ENCODE measurements at places on chromosomes 13 and 19.
A peak's percentile ranks its signal among the peaks of the same experiment; 100 is the strongest.

DNA sequence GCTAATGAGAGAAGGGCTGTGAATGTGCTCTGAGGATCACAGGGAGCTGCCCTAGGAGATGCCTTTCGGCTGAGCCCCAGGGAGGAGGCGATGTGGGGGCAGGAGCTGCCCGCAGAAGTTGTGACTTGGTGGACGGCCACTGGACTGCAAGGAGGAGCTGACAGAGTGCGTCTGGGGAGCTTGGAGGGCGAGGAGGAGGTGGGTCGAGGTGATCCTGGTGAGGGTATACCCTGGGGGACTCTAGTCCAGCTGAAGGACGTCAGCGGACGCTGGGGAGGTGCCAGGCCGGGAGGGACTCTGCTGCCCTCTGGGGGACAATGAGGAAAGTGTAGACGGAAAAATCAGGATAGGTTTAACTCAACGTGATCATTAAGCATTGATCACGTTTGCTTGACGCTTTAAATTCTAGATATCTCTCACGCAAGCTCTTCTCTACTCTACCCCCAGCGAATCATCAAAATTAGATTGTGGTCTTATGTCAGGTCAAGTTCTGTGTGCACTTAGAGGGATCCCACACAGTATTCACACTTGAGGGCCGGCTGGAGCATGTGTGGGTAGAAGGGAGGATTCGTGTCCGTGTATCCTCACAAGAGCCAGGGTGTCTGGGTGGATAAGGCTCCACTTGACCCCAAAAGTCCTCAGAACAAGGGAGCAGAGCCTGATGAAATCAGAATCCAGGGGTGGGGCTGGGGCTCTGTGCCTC is 3.3 kb upstream of the CEACAM7 start:
- no peak for DNase-seq

DNA sequence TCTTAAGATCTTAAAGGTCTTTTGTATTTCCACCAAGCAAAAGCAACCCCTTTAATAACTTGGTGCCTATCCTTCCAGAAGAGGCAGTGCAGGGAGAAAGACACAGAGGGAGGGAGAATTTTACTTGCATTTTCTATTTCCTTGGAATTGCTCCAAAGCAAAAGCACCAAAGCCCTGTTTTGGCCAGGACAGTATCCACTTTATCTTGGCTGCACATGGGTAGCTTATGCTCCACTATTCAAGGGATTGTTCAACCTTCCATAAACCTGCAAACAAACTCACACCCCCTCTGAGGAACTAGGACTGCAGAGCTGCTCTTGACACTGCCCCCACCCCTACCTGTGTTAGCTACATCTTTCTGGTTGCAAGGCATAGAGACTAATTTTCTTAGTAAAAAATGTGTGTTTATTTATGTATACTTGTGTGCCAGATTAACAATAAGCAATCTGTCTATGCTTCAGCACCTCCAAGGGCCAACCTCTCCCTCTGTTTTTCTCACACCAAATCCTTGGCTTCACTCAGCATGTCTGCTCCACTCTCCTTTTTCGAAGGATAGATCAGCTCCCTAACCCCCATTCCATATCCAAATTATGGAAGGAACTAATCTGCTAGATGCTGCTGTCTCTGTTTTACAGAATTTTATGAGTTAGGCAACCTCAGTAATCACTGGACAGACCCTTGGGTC is 68.1 kb upstream of the KLF12 start:
- no peak for DNase-seq

GRCh38 chr19:39471756-39472536 is 8.7 kb upstream of the TIMM50 start:
- DNase-seq, result no peak

- DNase-seq, result no peak
These were observed 3.6 kb downstream of the IFNL1 start for GRCh38 chr19:39299832-39300231.

- DNase-seq, result no peak
These were observed 151.9 kb downstream of the LACC1 start for GRCh38 chr13:44031555-44031954.

DNA sequence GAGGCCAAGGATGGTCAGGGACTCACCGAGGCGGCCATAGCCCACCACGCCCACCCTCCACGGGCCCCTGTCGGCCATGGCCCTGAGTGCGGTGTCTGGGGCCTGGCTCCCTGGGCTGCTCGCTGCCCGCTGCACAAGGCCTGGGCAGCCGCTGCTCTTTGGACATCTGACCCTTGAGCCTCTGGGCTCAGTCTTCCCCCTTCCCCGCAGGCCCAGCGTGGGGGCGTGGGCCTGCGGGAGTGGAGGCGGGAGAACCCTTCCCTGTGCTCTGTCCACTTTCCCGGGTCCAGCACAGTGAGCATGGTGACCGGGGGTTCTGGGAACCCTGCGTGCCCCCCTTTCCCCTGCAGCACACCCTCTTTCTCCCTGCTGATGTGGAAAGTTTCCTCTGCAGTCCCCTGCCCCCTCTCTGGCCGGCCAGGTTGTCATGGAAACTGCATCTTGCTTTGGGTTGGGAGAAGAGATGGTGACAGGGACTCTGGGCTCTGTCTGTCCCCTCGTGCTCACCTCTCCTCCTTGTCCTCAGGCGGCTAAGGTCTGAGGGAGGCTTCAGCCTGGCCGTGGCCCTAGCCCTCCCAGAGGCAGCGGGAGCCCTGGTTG is at the start of gene ASPDH:
Gene ASPDH (minus strand): TSS at position 168 of the 600 bp plus-strand sequence. CDS start 90 bp downstream, at position 78.
- no peak for DNase-seq

GRCh38 chr13:48817166-48817802 is 158.4 kb upstream of the FNDC3A start:
- no peak for DNase-seq

DNA sequence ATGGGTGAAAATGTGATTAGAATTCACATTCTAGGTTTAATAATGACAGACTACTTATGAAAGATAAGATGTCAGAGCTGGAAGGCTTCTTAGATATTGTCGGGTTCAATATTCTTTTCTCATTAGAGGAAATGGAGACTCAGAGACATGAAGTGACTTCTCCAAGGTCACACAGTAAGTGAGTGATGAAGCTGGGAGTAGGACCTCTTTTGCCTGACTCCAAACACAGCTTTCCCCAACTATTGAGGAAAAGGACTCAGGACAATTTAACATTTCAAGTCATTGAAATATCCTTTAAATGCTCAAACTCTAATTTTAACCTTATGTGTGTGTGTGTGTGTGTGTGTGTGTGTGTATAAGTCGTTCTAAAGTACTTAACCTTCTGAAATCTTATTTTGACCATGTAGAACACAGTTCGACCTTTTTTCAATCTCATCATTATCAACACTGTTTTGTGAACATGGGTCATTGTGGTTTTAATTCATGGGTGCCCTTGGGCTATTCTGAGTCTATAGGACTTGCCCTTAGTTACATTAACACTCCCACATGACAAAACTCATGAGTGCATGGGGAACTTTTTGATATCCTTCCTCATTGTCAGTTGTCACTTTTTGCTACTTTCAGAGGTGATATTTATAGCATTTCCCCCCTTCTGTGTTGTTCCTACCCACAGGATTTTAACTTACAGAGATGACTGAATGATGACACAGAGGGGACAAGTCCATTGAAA is 53.0 kb downstream of the LRCH1 start:
- DNase-seq, result no peak

- DNase-seq, result no peak
These were observed 47.3 kb downstream of the LATS2 start for GRCh38 chr13:21014139-21014501.

GRCh38 chr19:53828531-53828930 is 4.4 kb upstream of the NLRP12 start:
- DNase-seq, result no peak

GRCh38 chr13:33283195-33283911 is 2.2 kb downstream of the STARD13 start:
- DNase-seq, result no peak

GRCh38 chr13:62512194-62513141 is 1096.8 kb upstream of the PCDH20 start:
- DNase-seq, result no peak

- DNase-seq, result no peak
These were observed 17.9 kb upstream of the LYPD3 start for GRCh38 chr19:43483281-43483680.

DNA sequence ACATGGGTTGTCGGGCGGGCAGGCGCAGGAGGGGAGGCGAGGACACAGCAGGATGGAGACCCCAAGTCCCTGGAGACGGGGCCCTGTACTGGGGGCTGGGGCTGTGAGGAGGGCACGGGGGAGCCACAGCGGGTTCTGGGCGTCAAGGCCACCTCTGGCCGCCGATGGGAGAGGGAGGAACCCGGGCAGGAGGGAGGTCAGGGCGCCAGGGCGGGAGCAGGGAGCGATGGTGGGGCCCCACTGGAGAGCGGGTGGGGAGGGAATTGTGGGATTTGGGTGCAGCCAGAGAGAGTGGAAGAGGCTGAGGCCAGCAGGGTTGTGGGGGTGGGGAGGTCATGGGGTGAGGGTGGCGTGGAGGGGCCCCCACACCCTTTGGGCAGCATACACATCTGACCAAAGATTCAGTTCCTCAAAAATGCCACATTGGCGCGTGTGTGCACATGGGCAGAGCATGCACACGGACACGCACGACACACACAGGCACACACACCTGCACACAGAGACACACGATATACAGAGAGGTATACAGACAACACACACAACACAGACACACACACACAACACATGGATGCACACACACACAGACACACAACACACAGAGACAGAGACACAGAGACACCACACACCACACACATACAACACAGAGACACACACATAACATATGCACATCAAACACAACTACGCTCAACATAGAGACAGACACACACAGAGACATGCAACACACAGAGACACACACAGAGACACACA is 54.9 kb downstream of the AP1M1 start:
- no peak for DNase-seq

GRCh38 chr19:48442116-48443035 is 3.4 kb upstream of the GRWD1 start:
- DNase-seq, result no peak

DNA sequence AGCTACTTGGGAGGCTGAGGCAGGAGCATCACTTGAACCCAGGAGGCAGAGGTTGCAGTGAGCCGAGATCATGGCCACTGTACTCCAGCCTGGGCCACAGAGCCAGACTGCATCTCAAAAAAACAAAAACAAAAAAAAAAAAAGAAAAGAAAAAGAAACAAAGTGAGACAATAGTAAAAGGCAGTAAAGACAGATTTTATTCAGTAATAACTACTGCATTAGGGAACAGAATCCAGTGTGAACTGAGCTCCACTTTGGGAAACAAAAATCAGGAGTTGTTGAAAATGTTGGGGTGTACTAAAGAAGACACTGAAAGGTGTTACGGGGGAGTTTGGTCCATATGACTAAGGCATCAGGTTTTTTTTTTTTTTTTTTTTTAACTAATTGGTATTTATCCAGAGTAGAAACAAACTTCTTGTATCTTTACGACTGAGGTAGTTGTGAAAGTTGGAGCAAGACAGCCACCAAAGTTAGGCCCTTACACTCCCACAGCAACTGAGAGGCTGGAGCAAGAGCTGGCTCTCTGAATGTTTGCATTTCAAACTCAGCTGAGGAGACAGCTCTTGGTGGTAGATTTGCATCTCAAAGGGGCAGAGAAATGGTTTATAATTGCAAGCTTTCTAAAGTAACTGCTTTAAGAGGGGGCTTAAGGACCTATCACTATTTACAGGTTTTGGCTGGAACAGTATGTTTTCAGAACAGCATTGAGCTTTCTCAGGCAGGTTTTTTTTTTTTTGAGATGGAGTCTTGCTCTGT is 24.2 kb downstream of the ZNF607 start:
- DNase-seq, result no peak

GRCh38 chr13:32033744-32034143 is 2.2 kb downstream of the FRY start:
- no peak for DNase-seq

GRCh38 chr13:111952032-111952431 is 114.9 kb upstream of the SOX1 start:
- no peak for DNase-seq

- DNase-seq, result no peak
These were observed 38.2 kb downstream of the ARRDC2 start for GRCh38 chr19:18046059-18046718.

GRCh38 chr19:13039211-13039789 is 44.0 kb downstream of the NFIX start:
- DNase-seq, result no peak

DNA sequence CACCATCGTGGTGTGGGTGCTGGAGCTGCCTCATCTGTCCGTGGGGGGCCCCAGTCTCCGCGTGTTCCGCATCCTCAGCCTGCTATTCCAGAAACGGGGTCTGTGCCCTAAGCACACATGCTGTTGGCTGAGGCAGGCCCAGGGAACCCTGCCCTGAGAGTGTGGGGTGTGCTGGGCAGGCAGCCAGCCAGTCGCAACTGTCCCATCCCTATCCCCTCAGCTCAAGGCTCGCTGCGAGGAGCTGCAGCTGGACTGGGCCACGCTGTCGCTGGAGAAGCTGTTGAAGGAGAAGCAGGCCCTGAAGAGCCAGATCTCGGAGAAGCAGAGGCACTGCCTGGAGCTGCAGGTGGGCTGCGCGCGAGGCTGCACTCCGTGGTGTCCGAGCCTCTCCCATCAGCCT is 21.9 kb downstream of the PLEKHJ1 start:
- DNase-seq, result no peak

DNA sequence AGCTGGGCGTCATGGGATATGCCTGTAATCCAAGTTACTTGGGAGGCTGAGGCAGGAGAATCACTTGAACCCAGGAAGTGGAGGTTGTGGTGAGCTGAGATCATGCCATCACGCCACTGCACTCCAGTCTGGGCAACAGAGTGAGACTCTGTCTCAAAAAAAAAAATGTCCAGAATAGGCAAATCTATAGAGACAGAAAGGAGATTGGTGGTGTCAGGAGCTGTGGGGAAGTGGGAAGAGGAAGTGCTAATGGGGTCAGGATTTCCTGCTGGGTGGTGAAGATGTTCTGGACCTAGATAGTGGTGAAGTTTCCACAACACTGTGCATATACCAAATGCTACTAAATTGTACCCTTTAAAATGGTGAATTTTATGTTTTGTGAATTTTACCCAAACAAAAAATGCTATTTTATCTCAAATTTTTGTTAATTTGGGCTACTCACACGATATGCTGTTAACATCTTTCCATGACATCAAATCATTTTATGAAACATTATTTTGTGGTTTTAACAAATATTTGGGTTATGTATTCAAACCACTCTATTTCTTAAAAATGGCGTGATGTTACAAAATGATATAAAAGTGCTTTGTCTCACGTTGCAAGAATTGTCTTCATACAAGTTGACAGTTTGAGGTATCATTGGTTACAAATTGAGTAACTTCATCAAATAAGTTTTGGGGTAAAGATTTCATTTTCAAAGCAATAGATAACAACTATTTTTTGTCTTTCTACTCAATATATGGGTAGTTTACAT is 7.4 kb upstream of the CYP4F3 start:
- no peak for DNase-seq

DNA sequence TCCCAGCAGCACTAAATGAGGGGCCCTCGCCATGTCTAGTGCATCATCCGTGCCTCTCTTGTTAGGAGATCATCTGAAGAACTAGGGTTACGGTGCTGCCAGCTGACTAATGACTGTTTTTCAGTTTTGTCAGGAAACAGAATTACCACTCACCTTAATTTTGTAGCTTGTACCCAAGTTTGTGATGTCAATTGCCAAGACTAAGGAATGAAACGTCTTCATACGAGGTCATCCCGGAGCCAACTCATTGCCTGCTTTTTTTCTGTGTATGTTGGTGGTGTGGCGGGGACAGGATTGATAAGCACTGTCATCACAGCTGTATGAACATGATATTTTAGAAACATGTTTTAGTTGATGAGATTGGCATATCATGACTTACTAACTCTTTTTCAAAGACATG is 100.6 kb downstream of the TNFRSF19 start:
- no peak for DNase-seq

GRCh38 chr19:42440357-42441048 is 2.2 kb downstream of the CXCL17 start:
- DNase-seq, result peak; percentile 83

- no peak for DNase-seq
These were observed 36.4 kb upstream of the VSTM2B start for GRCh38 chr19:29489172-29489951.

GRCh38 chr13:114147803-114148520 is 15.5 kb upstream of the RASA3 start:
- no peak for DNase-seq

Measured in stimulated activated CD4-positive, alpha-beta T cell treated with anti-CD3 and anti-CD28 coated beads, Interleukin-12 subunit alpha, Interleukin-12 subunit beta, amount 100 ng/mL, for 4 hours (primary cell).